HT1080 (cell line): ENCODE measurements at places on chromosomes 12 and 14.

DNA sequence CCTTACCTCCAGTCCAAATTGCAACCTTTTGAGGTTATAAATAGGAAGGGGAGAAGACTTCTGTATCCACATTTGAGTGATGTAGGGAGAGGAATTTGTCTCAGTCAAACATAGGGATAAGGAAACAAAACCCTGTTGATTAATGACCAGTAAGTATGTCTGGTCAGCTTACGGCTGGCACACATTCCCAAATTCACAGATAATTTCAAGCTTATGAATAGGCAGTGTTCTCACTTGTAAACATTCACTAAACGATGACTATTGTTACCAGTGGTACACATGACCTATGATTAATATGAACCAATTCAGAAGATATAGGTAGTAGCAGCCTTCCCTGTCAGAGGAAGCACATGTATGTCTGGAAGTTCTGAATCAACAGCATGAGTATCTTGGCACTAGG, 33.0 kb upstream of the SLC5A8 start:
- peak; percentile 10 for DNase-seq

GRCh38 chr12:95593266-95593871, 42.1 kb upstream of the USP44 start:
- DNase-seq: no peak

DNA sequence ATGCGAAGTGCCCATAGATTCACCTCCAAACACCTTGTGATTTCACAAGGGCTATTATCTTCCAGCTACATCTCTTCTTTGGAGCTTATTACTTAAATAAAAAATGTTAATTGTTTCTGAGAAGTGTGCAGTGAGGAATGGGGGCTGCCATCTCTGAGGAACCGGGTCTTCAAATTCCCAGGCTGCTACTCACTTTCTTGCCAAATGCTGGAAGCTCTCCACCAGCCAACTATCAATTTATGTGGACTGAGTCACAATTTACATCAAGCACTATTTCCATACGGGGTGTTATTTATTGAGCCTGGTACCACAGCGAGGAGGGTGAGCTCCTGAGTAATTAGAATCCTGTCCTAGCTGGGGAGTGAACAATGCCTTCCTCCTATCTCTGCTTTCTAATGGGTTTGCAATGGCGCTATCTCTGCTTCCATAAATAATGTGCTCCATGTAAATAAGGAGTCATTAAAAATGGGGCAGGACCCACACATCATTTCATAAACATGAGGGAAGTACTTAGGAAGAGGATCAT, 898.3 kb downstream of the VRK1 start:
- DNase-seq: peak; percentile 6

- no peak for DNase-seq
Measured at GRCh38 chr12:1091350-1091749, 100.3 kb downstream of the ERC1 start.

DNA sequence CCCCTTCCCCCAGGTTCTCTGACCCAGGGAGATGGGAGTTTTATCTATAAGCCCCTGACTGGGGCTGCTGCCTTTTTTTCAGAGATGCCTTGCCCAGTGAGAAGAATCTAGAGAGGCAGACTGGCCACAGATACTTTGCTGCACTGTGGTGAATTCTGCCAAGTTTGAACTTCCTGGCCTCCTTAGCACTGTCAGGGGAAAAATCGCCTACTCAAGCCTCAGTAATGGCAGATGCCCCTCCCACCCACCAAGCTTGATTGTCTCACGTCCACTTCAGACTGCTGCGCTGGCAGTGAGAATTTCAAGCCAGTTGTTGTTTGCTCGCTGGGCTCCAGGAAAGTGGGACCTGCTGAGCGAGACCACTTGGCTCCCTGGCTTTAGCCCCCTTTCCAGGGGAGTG, 31.7 kb downstream of the KLRK1 start:
- DNase-seq: no peak

DNA sequence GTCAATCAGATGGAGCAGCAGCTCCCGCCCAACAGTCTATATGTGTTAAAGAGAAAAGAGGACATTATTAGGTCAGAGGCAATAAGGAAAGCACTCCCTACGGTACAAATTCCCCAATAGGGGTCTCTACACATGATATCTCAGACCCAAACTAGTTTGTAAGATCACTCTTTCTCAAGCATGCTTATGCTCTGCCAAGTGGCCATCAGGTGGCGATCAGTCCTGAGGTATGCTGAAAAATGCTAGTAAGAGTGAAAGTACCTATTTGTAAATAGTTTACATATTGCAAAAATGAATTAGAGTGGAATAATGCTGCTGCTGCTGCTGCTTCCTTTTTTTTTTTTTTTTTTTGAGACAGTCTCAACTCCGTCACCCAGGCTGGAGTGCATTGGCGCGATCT, 61.0 kb downstream of the CPM start:
- DNase-seq: peak; percentile 11

- DNase-seq: no peak
Measured at GRCh38 chr12:1935700-1936378, 17.4 kb upstream of the CACNA2D4 start.

- no peak for DNase-seq
Measured at GRCh38 chr14:88473791-88474190, 81.0 kb downstream of the PTPN21 start.

- no peak for DNase-seq
Measured at GRCh38 chr14:93456356-93456755, 25.6 kb downstream of the UNC79 start.

- DNase-seq: no peak
Measured at GRCh38 chr14:102058146-102058545, 28.7 kb downstream of the HSP90AA1 start.

DNA sequence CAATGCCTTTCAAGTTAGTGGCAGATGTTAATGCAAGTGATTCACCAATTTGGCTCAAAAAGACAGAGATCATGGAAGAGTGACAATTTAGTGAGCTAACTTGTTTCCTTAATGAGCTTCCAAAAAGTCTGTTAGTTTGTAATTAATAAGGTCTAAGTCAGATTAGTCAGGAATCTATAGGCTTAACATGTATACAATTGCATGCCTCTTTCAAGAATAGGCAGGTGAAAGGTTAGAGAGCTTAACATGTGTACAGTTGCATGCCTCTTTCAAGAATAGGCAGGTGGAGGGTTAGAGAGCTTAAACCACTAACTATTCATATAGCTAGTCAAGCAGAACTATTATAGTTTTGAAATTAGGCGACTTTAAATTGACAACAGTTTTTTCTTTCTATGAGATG, 663.8 kb downstream of the C12orf50 start:
- no peak for DNase-seq

DNA sequence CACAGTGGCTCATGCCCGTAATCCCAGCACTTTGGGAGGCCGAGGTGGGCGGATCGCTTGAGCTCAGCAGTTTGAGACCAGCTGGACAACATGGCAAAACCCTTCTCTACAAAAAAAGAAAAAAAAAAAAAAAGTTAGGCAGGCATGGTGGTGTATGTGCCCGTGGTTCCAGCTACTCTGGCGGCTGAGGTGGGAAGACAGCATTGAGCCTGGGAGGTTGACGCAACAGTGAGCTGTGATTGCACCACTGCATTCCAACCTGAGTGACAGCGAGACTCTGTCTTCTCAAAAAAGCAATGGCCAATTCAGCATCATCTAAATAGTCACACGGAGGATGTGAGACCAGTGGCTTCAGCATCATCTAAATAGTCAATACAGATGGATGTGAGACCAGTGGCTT, 10.4 kb upstream of the SAMD4A start:
- no peak for DNase-seq

- no peak for DNase-seq
Measured at GRCh38 chr12:104467346-104467837, 10.6 kb downstream of the CHST11 start.

- no peak for DNase-seq
Measured at GRCh38 chr14:64217308-64217707, 76.9 kb downstream of the ESR2 start.

- DNase-seq: peak; percentile 75
Measured at GRCh38 chr14:79016828-79017505, 846.8 kb downstream of the NRXN3 start.

DNA sequence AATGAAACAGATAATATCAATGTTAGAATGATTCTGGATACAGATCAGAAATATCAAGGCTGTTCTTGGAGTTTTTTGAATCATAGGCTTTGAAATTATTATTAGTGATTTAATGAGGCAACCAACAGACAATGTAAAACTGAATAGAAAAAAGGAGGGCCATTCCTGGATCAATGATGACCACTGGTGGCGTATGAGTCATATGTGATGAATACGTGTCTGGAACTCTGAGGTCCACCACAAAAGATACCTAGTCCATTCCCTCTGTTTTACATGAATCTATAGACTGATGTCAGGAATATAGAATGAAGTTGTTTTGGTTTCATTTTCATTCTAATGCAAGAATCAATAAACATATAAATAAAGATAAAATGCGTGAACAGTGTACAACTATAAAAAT, 78.3 kb upstream of the RTL1 start:
- DNase-seq: peak; percentile 58

DNA sequence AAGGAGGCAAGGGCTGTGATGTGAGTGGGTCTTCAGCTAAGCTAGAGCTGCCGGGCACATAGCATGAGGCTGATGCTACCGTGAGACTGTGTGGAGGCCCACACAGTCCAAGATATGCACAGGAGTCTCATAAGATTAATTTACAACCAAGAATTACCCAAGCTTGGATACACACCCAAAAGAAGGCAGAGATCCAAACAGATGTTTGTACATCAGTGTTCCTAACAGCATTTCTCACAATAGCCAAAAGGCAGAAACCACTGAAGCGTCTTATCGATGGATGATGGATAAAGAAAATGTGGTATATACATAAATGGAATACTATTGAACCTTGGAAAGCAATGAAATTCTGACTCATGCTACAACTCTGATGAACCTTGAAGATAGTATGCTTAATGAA, 40.8 kb upstream of the RIC8B start:
- no peak for DNase-seq

DNA sequence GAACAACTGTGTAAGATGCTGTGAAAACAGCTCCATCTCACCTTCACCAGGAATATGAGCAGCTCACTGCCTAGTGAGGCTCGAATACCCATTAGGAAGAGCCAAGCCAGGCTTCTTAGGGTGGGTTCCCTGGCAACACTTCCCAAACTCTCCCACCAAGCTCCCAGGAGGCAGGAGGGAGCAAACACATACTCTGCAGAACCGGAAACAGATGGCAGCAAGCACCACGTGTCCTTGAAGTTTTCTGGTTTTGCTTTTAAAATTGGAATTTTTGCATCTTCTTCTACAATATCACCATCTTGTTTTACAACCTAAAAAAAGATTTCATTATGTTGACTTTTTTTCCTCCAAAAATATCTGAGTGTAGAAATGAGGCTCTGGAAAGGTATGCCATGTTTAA, 186.7 kb downstream of the ZFP36L1 start:
- DNase-seq: no peak

GRCh38 chr14:51877810-51878209, 17.4 kb downstream of the GNG2 start:
- DNase-seq: no peak

DNA sequence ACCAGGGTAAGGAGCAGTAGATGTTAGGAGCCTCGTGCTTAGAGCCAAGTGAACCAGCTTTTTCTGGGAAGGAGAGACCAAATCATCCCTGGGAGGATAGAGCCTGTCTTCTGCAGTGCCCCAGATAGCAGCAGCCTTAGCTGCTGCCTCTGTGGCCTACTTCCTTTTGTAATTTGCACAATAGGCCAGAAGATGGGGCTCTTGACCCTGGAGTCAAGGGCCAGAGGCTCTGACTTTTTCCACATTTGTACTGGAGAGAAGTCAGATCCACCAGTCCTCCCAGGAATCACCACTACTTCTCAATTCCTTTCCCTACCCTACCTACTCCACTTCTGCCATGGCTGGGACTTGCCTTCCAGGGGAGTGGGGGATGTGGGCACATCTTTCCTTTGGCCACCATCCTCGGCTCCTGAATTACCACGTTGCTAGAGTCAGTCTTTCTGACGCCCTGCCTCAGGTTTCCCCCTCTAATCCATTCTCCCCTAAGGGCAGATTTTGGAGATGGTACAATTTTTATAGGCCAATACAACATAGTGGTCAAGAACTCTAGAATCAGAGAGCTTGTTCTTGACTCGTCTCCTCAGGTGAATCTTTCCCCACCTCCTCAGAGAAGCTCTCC, 3.3 kb upstream of the SLC4A8 start:
- peak; percentile 69 for DNase-seq

DNA sequence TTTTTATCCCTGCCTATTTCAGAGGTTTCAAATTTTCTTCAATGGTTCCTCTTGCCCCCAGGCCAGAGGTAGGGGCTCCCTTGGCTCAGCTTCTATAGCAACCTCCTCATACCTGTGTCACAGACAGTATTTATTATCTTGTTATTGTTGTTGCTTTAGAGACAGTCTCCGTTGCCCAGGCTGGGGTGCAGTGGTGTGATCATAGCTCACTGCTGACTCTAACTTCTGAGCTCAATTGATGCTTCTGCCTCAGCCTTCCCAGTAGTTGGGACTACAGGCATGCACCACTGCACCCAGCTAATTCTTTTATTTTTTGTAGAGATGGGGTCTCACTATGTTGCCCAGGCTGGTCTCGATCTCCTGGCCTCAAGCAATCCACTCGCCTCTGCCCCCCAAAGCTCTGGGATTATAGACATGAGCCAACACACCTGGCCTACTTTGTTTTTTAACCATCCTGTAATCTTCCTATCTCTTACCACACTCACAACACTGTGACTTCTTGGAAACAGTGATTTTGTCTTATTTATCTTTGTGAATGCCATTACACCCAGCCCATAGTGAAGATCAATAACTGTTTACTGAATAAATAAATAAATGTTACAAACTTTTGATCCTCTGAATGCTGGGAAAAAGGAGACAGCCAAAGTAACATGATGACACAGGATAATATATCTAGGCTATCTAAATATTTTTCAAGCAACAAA, 95.9 kb downstream of the PHLDA1 start:
- DNase-seq: no peak

- no peak for DNase-seq
Measured at GRCh38 chr12:77089686-77090220, 24.4 kb upstream of the E2F7 start.

GRCh38 chr14:21029917-21030316, at the start of gene TPPP2:
Gene TPPP2, plus strand, starts transcription at chr14:21030217. Its CDS starts 365 bp downstream, at chr14:21030582.
- no peak for DNase-seq

DNA sequence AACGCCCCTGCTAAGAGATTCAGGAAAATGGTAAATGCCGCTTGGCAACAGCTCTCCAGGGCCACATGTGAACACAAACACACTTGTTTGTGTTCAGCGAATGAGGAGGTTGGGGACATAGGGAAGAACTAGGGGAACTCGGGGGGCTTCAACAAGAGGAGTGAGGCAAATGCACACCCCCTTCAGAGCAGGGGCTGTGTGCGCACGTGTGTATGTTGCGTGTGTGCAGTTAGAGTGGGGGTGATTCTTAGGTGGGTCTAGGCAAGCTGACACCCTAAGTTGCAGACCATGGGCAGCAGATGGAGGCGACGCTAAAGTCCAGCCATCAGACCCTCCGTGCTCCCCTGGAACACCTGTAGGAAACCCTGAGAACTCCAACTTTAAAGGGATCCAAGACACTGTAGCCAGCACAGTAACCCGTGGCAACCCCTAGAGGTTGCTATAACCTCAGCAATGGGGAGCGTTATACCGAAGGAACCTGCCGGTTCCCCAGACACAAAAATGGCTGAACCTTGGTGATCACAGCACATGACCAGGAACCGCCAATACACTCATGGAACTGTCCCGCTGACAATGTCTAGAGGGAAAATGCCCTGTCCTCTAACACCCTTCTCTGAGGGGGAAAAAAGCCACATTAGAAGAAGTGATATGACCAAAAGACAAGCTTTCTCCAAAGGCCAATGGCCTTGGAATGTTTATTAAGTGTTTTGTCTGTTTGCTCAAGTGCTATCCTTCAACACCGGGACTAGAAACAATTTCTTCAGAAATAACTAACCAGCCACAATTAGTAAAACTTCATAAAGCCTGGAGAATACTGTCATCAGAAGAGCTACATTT, 86.5 kb upstream of the CEP83 start:
- peak; percentile 65 for DNase-seq

- DNase-seq: no peak
Measured at GRCh38 chr12:28855761-28856310, 293.2 kb upstream of the FAR2 start.
